ENCODE measurements at places on chromosomes 13 and 19.

- DNase-seq = no peak
Measured at GRCh38 chr19:19493841-19494546, 21.4 kb downstream of the TSSK6 start.

GRCh38 chr19:28184997-28185396 lies 1028.0 kb downstream of the UQCRFS1 start:
- DNase-seq = no peak

GRCh38 chr19:41706741-41707501 lies 1.5 kb upstream of the CEACAM5 start:
- DNase-seq = peak; percentile 62

GRCh38 chr19:55661826-55662225 lies 7.0 kb downstream of the U2AF2 start:
- no peak for DNase-seq

DNA sequence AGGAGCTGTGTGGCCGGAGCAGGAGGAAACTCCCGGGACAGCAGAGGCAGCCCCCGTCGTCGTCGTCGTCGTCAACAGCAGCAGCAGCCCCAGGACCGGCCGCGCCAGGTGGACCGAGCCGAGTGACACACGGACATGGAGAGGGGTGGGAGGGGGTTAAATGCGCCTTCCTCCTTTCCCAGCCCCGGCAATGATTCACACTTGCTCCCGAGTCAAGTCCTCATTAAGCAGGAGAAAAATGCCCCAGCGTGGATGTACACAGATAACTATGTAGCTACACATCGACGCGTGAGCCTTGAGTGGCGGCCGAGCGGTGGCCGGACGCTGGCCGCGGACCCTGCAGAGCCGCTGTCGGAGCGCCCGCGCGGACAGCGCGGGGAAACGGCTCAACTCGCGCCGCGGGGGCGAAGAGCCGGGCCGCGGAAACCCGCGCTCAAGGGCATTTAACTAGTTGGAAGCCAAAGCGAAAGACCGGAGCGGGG lies 645 bp downstream of the UBL3 start:
- peak; percentile 32 for DNase-seq

DNA sequence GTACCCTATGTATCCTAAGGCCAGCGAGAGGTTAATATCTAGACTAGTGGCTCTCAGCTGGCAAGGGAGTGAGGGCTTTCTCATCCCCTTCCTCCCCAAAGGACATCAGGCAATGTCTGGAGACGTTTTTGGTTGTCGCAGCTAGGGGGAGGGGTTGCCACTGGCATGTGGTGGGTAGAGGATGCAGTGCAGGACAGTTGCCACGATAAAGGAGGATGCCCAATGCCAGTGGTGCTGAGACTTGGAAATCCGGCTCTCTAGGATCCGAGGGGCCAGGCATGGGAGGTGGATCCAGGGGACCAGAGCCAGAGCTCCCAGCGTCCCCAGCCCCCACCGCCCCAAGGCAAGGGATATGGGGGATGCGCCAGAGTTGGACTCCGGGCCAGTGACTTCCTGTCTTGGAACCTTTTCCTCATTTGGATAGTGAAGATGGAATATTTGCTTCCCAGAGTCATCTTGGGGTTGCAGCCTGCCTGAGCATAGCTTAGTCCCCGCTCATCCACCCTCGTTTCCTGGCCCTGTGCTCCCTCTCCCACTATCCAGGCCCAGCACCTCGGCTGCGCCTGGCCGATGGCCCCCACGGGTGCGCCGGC lies 4.9 kb downstream of the SSC5D start:
- DNase-seq = no peak

DNA sequence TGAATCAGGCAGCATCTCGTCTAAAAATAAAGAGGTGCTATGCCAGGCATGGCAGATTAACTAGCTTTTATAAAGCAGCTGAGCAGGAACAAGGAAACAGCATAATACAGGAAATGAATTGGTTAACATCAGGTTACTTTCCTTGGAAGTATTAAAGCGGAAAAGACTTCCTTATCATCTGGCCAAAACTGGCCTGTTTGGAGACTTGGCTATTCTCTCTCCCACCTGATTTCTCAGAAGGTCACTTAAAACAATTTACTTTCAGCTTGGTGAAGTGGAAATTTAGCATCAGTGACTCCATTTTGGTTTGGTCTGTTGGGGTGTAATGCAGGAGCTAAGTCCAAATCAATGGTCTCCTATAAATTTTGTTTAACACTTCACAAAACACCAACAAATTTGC lies 191.6 kb downstream of the NUFIP1 start:
- DNase-seq = no peak

- DNase-seq = no peak
Measured at GRCh38 chr13:72163678-72164077, 296.7 kb upstream of the DACH1 start.

DNA sequence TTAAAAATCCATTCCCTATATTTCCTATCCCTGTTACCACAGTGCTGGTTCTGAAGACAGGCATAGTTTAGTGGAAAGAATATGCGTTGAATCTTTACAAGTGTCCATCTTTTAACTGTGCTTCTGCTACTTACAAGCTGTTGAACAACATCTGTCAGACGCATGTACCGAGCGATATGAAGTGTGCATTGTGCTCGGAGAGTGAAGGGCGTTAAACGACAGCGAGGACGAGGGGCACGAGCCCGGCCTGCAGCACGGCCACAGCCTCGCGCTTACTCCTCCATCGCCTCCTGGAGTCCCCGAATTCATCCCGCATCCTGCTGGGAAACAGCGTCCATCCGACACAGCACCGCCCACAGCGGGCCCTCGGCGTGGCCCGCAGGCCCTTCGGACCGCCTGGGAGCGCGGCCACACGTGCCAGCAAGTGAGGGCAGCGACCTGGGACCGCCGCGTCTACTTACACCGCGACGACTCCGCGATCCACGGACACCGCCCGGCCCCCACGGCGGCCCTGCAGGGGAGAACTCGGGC lies 514 bp downstream of the PCID2 start:
- no peak for DNase-seq

GRCh38 chr13:38385153-38385891 lies 35.7 kb downstream of the UFM1 start:
- DNase-seq = no peak

GRCh38 chr13:76992548-76993001 lies 694 bp downstream of the CLN5 start:
- DNase-seq = no peak

DNA sequence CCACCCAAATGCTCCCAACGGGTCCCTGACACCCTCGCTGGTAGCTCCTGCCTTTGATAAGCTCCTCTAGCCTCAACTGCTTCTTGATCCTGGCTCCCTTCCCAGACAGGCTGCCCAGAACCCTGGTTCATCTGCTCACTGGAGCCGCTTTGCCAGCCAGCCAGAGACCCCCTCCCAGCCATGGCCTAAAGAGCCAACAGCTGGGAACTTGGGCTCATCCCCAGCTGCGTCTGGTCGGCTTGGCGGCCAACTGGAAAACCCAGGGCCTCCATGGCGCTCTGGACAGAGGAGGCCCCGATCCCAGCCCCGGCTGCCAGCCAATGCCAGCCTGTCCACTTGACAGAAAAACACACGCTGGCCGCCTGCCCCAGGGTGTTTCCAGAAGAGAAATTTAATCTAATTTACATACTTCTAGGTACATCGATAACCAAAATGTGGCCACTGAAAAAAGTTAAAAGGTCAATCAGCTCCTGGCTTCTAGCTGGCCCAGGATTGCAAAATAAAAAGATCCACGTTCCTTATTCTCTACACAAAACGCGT lies 3.0 kb upstream of the AKAP8L start:
- no peak for DNase-seq

GRCh38 chr19:46426506-46427162 lies 2.1 kb downstream of the PNMA8C start:
- no peak for DNase-seq

GRCh38 chr19:49602806-49603205 lies 11.8 kb downstream of the PRR12 start:
- no peak for DNase-seq

DNA sequence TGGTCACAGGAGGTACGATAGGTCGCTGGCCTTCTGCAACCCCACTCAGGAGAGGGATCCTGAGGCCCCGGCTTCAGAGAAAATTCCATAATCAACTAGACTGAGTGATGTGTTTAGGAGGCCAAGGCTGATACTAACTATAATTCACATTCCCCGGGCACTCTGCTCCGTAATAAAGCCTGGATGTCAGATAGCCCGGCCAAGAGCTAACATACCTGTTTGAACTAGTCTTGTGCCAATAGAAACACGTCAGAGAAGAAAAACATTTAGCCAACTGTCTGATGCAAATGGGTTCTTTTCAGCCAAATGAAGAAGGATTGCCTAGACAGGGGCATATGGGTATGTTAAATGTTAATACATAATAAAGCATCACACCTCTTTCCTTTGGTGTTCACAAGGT lies 204.2 kb downstream of the TSHZ3 start:
- DNase-seq = no peak

DNA sequence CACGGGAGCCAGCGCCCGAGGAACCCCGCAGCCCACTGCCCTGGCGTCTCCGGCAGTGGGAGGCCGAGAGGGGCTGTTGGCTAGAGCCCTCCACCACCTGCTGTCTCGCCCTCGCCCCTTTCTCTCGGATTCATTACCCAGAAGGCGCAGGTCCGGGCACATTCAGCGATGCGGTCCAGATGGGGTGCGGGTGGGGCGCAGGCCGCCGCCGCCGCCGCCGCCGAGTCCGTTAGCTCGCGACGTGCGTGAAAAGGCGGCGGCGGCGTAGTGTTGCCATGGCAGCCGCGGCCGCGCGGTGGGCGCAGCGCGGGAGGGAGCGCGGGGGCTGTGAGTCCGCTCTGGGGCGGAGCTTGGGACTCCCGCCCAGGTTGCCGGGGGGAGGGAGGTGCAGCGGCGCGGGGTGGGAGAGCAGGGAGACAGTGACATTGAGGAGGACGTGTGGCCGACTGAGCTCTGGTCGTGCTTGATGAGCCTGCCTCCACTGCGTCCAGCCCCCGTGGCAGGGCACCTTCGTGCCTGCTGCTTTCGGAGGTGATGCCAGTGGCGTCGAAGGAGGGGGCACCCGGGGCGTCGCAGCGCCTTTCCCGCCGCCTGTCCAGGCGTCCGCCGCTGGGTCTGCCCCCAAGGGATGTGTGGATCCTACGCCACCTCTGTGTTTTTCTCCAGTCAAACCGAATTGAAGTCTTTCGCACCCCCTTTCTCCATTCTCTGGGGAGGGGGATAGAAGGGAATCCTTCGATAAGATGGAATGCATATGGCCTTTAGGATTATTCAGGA lies at the start of gene KATNAL1:
Gene KATNAL1 (minus strand): TSS at position 358 of the 777 bp plus-strand sequence. CDS start 23,774 bp downstream, outside the sequence.
- peak; percentile 85 for DNase-seq

- no peak for DNase-seq
Measured at GRCh38 chr13:22744688-22745452, 435.9 kb upstream of the SGCG start.

GRCh38 chr19:38932425-38933179 lies 1.9 kb downstream of the MRPS12 start:
- DNase-seq = peak; percentile 58

DNA sequence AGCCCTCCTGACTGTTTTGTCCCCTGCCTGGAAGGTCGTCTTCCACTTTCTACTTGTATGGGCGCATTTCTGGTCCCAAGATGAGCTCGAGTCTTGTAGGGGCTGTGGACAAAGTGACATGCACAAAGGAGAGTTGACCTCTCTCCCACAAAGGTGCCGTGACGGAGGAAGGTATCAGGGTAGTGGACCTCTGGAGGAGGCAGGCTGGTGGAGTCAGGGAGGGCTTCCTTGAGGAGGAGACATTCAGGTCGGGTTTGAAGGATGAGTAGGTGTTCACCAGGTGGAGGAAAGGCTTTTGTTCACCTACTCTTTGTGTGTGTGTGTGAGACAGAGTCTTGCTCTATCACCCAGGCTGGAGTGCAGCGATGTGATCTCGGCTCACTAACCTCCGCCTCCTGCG lies 1.7 kb downstream of the CYTH2 start:
- no peak for DNase-seq

- DNase-seq = no peak
Measured at GRCh38 chr19:51107406-51108065, 673 bp downstream of the CTU1 start.

DNA sequence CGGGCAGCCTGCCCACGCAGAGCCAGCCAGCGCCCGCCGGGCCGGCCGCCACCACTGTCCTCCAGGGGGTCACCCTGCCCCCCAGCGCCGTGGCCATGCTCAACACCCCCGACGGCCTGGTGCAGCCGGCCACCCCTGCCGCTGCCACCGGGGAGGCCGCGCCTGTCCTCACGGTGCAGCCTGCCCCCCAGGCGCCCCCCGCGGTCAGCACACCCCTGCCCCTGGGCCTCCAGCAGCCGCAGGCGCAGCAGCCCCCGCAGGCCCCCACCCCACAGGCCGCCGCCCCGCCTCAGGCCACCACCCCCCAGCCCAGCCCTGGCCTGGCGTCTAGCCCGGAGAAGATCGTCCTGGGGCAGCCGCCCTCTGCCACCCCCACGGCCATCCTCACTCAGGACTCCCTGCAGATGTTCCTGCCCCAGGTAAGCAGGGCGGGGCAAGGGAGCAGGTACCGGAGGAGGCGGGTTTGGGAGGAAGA lies 32.3 kb upstream of the EHD2 start:
- no peak for DNase-seq

- no peak for DNase-seq
Measured at GRCh38 chr19:48751845-48752495, 471 bp downstream of the FUT1 start.

DNA sequence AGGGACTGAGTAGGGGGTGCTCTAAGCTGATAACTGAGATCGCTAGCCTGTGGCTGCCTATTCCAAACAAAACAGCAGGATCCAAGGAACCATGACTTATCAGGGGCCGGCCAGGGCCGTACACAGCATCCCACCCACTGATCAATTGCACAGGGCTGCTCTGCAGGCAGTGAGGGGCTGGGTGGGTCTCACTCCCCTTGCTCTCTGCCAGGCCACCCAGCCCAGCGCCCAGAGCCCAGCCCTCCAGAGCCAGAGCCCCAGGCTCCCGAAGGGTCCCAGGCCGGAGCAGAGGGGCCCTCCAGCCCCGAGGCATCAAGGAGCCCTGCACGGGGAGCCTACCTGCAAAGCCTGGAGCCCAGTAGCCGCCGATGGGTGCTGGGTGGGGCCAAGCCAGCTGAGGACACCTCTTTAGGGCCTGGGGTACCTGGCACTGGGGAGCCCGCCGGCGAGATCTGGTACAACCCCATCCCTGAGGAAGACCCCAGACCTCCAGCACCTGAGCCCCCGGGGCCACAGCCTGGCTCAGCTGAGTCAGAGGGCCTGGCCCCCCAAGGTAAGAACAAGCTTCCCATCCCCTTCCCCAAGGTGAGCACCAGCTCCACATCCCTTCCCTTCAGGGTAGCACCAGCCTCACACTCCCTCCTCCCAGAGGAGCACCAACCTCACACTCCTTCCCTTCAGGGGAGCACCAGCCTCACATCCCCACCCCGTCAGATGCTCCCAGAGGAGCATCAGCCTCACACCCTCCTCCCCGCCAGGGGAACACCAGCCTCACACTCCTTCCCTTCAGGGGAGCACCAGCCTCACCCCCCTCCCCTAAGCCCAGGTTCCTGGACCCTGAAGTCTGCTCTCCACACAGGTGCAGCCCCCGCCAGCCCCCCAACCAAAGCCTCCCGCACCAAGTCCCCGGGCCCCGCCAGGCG lies 1.9 kb downstream of the SYDE1 start:
- no peak for DNase-seq

- DNase-seq = peak; percentile 68
Measured at GRCh38 chr19:2494447-2495129, 18.7 kb downstream of the GADD45B start.

- no peak for DNase-seq
Measured at GRCh38 chr19:56969759-56970178, 129.2 kb upstream of the PEG3 start.

- DNase-seq = no peak
Measured at GRCh38 chr13:43272851-43273250, 249.5 kb downstream of the DNAJC15 start.

Data from immature natural killer cell (primary cell).